Stimulated activated CD4-positive, alpha-beta T cell treated with anti-CD3 and anti-CD28 coated beads, Interleukin-1b, Interleukin-23, amount 100 ng/mL, for 48 hours (primary cell): ENCODE measurements at places on chromosomes 12 and 14.

DNA sequence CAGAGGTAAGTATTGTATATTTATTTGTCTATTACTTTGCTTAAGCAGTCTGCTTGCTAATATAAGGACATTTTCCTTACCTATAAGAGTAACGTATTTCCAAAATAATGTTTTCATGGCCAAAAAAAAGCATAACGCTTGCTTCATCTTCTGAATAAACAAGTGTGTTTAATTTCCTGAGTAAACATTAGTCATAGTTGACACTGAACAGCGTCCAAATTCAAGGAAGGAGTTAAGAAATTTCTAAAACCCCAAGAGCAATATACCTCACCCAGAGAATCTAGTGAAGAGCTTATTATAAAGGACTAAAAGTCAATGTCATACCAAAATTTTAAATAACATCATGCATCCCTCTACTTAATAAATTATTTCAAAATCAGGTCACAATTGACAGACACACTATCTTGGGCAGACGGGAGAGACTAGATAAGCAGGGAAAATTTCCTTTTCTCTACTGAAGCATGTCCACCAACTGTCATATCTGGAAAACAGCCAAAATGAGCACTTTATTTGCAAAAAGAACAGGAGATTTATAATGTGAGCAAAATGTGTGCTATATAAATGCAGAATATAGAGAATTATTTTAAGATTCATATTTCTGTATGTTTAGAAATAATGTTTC, 25.1 kb downstream of the ANKS1B start:
- no peak for DNase-seq

- DNase-seq, result no peak
Measured at GRCh38 chr12:132475304-132476037, 14.5 kb upstream of the FBRSL1 start.

- DNase-seq, result peak; percentile 34
Measured at GRCh38 chr14:103520657-103521437, 1.8 kb downstream of the CKB start.

DNA sequence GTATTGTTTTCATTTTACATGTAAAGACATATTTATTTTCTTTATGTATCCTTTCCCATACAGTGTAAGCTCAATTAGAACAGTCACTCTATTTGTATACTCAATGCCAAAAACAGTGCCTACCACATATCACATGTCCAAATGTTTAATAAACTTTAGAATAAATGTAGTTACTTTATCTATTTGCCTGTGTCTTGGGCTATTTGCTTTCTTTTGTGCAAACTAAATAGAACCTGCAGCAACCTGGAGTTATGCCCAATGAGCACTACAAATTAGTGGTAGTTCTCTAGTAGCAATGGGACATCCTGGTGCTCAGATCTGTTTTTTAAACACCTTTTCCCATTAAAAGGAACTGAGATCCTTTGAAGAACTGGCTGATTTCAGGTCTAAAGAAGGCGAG, 186.7 kb downstream of the PPFIA2 start:
- DNase-seq, result no peak

DNA sequence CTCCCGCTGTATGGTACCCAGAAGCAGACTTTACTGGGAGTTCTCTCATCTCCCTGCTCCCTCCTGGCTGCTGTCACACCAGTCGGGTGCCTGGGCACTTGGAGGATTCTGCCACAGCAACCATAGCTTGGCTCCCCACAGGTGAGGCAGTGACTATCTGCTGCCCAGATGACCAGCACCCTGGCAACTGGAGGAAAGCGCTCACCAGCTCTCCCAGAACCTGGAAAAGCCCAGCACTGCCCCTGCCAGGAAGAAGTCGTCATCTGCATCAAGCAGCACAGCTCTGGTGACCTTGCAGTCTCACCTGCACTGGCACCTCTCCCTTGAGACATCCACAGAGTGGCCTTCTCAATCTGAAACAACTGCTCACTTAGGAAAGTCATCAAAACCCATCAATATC, 31.9 kb upstream of the TC2N start:
- no peak for DNase-seq

GRCh38 chr12:6532927-6533652, 1.2 kb upstream of the GAPDH start:
- peak; percentile 63 for DNase-seq

- no peak for DNase-seq
Measured at GRCh38 chr12:47818007-47818376, 1.7 kb downstream of the HDAC7 start.

GRCh38 chr12:94092516-94093241, 55.7 kb upstream of the PLXNC1 start:
- DNase-seq, result no peak
